ENCODE measurements at places on chromosomes 11 and 22.

DNA sequence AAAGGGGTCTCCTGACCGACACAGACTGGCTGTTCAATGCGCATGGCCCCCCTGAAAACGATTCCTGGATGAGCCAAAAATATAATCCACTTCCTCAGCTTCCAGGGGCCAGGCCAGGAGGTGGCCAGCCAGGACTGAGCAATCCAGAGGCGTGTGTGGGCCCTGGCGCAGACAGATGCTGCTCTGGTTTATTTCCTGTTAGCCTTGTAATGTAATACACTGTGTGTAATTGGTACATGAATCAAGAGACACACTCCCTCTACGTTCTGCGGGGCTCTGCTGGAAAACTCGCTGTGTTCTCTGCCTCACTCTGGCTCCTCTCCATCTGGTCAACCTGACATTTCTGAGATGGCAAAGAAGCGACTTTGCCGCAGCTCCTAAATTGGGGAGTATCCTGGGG lies 26.3 kb upstream of the ISX start:
- DNase-seq = no peak

- DNase-seq = no peak
Measured at GRCh38 chr11:1963864-1964263, 16.7 kb downstream of the MRPL23 start.

DNA sequence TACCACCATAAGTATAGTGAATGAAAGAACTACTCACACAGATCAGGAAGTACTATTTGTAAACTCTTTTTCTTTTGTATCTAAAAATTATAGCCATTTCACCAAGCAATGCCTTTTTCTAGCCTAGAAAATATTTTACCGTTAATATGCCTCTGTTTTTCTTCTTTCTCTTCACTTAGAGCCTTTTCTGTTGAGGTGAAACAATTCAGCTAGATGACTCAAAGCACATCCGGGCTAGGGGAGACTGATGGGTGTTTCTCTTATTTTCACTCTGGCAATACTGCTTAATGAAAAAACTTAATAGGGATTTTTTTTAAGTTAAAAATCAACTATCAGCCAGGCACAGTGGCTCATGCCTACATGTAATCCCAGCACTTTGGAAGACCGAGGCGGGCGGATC lies 93.3 kb downstream of the SGSM3 start:
- DNase-seq = no peak

DNA sequence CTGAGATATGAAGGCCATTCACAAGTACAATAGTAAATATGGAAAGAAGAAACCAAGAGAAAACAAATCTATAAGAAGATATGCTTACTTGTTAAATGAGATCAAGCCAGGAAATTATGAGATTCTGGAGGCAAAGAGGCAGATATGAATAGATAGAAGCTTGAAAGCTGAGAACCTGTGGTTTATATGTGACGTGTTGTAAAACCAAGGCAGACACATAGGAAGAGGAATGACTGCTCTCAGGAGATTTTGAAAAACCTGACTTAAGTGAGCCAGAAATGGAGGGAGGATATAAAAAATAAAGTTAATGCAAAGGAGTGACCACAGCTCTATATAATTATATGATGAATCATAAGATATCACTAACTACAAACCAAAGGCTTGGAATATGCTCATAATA lies 1160.5 kb upstream of the CNTN5 start:
- DNase-seq = no peak

GRCh38 chr11:84969103-84969502 lies 658.0 kb downstream of the DLG2 start:
- no peak for DNase-seq

DNA sequence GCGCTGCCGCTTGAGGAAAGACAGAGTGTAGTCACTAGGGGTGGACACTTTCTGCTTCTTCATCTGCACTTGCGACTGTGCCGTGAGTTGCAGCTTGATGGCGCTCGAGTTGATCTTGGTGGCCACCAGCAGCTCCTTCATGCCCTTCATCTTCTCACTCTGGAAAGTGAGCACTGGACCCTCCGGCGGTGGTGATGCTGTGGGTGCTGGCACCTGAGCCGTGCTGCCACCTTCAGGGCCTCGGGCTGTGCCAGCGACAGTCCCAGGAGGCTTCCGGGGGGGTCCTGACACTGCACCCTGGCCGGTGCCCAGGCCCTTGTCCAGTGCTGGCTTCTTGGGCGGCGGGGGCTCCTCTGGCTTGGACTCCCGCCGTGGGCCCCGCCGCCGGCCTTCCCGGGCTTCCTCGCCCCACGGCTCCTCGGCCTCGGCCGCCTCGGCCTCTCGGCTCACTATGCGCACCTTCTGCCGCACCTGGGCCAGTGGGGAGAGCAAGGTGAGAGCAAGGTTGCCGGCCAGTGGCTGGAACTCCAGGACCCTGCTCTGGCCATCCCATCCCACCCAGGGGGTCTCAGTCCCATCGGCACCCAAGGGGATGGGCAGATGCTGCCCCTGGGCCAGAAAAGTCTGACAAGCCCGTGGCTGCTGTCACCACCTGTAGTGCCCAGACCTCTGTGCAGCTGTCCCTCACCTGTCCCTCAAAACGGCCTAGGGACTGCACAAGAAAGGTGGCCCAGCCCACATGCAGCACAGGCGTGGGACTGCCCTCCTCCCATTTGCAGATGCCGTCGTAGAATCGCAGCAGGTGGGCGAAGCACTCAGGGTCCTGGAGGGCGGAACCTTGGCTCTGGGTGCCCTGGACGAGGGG lies 1.6 kb upstream of the MAP4K2 start:
- DNase-seq = no peak

DNA sequence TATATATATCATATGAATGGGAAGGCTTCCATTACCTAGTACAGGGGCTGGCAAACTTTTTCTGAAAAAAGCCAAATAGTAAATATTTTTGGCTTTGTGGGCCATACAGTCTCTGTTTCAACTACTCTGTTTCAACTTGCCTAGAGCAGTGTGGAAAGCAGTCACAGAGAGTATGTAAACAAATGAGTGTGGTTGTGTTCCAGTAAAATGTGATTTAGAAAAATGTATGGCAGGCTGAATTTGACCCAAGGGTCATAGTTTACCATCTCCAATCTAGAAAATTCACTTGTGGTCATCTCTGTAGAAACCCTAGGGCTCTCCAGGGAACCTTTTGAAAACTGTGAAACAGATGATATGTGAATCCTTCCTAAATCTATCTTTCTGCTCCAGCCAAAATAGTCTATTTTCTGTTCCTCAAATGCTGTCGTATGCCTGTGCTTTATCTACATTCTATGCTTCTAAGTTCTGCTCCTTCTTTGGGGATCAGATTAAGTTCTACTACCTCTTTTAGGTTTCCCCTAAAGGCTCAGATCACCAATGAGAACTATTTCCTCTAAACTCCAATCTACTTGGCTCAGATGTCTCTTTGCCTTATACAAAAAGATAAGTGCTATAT lies 356.2 kb downstream of the METTL15 start:
- DNase-seq = no peak

- no peak for DNase-seq
Measured at GRCh38 chr11:93902921-93903320, 52.5 kb upstream of the VSTM5 start.

DNA sequence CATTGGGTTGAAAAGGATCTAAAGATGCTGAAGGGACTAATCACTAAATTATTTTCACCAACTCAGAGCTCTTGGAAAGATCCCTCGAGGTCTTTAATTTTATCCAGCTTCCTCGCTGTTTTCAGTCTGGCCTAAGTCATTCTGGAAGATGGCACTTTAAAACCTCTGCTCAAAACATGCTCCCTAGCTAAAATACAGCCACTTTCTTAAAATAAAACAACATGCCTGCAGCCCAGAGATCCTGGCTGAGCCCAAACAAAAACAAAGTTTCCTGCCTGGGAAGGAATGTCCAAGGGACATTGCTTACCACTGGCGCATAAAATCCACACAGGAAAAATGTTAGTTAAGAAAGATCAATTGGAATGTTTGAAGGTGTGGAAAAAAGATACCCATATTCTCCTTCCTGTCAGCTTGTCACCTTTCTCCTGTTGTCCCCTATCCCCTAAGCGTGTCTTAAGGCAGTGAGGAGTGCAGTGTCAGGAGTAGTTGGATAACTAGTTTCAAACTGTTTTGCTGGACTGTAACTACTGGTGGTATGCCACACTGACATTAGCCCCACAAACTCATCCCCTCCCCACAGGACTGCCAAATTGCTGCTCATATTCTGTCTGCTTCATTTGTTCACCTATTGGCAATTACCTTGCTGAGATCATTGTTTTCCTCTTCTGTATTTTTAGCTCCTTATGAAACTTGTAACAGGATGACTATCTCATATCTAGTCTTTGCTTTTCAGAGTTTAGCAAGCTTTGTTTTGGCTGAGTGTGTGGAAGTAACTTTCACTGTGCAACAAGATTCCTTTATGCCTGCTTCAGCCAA lies 108.3 kb upstream of the SESN3 start:
- DNase-seq = no peak

GRCh38 chr11:70127653-70128434 lies 49.7 kb downstream of the ANO1 start:
- DNase-seq = no peak

DNA sequence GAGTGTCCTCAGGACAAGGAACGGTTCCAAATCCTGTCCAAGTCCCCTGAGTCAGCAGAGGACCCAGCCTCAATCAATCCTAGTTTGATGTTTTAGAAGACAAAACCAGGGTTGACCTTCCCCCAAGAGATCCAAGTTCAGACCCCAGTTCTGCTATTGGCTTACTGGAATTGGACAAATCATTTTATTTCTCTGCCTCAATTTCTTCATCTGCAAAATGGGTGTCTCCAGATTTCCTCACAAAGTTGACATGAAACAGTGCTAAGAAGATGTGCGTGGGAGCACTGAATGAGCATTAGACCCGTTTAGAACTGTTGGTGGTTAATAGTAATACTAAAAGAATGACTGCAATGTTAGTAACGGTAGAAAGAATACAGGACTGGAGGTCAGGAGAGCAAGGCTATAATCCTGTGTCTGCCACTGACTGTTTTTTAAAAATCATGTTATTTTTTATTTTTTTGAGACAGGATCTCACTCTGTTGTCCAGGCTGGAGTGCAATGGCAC lies 32.8 kb upstream of the SCUBE1 start:
- DNase-seq = no peak

DNA sequence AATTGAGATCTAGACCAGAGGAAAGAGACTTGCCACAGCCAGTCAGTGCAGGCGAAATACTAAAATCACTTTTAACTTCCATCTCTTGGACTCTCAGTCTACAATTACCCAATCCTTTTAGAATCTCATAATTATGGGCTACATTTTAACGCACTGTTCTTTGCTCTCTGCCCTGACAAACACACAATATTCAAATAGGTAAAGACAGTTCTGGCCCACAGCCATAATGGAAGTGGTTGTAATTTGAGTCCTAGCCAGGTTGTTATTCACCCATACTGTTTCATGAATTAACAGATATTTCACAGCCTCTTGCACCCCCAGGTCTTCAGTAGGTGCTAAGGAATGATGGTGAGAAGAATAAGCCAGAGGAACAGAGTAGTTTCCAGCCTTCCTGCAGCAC lies 830 bp downstream of the C11orf97 start:
- DNase-seq = no peak

GRCh38 chr22:28917747-28918549 lies 34.6 kb downstream of the ZNRF3 start:
- no peak for DNase-seq

DNA sequence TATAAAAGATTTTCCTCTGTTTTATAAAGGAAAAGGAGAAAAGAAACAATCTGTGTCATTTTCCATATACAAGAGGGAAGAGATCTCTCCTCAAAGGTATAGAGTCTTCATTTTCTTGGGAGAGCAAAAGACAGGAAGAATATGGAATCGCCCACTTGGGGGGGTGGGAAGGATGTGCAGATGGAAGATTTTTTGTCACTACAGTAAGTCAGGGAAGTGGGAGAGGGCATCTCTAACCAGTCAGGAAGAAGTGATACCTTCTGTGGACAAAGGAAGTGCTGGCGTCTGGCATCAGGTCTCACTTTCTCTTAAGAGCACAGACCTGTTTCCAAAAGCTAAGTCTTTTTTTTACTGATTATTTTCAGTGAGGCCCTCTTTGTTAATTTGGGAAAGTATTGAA lies 1.4 kb downstream of the PRR14L start:
- no peak for DNase-seq

GRCh38 chr11:6654281-6655019 lies 1.2 kb downstream of the DCHS1 start:
- no peak for DNase-seq

DNA sequence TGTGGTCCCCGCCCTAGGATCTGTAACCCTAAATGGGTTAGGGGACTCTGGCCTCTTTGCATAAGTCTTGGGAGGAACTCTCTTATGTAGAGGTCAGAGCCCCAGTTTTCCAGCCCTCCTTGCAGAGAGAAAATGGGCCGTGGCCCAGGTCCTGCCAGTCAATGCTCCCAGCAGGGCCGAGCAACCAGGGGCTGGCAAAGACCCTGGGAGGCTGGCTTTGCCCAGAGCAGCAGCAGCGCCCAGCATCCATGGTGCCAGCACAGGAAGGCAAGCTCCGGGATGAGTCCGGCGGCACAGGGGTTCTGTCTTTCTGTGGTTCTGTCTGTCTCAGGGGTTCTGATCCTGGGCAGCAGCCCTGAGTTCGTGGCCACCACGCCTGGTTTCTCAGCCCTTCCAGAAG lies 684.8 kb downstream of the BRD1 start:
- DNase-seq = no peak

GRCh38 chr11:2406878-2407410 lies 6.4 kb downstream of the TSSC4 start:
- no peak for DNase-seq

Measured in LoVo (cell line).